GF-D8 (cell line): ENCODE measurements at places on chromosomes 5 and 9.

DNA sequence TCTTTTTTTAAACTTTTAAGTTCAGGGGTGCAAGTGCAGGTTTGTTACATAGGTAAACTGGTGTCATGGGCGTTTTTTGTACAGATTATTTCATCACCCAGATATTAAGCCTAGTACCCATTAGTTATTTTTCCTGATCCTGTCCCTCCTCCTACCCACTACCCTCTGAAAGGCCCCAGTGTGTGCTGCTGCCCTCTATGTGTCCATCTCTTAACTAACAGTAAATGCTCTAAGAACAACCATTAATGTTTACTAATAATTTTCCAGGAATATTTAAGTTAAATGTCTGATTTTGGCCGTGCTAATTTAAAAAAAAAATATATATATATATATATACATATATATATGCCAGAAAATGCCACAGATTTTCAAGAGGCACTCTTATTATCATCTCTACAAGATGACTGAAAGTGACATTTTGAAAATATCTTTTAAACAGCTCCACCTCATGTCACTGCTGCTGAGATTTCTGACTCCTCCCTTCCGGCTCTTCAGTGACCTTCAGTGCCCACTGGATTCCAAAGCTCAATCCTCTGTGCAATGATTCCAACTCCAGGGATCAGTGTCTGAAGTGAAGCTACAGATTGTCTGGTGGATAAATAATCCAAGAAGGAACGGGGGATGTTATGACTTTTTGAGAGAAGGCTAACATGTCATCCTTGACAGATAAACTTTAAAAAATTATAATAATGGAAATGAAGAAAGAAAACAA lies 46.7 kb upstream of the HNRNPA0 start:
- no peak for DNase-seq

- DNase-seq: no peak
Measured at GRCh38 chr5:136082390-136083193, 50.1 kb upstream of the SMAD5 start.

- DNase-seq: no peak
Measured at GRCh38 chr5:456351-457194, 13.6 kb downstream of the EXOC3 start.

DNA sequence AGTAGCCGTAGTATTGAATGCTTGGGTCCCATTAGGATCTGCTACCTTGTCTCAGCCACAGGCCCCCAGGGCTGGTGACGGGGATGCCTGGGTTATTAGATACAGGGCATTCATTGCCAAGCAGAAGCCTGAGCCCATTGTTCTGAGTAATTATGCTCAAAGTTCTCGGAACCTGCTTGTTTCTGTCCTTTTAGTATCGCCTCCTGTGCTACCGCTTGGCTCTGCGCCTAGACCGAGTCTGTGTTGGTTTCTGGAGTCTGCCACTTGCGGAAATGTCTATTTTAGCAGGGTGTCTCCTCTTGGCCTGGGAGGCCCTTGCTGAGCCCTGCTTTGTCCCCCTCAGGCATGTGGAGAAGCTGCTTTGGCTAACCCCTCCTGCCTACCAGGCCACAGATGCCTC lies 506.1 kb downstream of the BNC2 start:
- no peak for DNase-seq

DNA sequence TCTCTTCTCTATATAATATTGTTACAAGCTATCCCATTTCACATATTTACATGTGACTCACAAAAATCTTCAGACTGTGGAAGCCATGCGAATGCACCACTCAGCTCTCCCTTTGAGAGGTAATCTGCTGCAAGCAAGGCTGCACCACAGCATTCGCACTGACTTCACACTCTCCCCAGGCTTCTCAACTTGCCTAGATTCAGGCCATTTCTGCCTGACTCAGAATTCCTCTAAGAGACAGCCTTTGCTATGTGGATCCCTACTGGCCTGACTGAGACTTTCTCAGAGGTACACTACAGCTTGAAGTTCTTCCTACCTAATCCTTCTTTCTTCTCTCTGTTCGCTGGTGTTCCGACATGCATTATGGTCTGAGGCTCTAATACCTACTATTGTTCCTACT lies 21.1 kb upstream of the DMRTA1 start:
- no peak for DNase-seq

DNA sequence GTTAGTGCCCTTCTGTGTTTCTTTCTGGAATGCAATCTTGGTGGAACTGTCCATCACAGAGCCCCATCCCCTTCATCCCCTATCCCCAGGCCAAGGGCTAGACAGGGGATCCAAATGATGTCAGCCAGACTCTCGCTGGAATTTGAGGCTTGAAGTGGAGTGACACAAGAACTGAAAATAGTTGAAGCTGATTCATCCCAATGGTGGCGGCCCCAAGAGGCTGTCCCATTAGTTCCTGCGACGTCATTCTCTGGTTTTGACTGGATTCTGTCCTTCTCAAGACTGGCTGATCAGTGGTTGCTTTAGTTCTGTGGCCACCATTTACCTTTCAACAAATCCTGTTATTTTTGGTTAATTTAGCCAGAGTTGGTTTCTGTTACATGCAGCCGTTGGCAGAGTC lies 59.9 kb downstream of the SUB1 start:
- DNase-seq: no peak

DNA sequence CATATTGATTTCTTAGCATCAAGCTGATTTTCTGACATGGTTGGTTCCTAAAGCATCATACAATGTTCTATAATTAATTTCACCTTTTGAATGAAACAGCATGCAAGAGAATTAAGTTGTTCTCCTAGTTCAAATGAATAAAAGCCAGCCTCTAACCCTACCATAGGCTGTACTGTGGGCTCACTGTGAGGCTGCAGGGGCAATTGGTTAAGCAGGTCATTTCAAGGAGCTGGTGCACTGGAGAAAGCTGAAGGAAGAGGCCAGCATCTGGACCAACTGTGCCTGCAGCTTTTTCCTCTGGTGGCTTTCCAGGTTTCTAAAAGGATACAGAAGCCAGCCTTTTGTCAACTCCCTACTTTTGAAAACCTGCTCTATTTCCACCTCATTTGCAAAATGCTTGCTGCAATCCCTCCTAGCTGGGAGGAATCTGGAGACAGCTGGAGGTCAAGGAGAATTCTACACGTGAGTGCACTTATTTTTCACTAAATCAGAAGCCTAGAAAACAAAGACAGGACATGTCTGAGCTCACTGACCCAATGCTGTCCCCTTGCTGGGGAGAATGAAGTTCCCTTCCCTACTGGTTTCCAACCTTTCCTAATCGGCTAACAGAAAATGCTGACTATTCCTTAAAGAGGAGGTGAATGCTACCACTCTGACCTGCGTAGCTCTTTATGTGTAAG lies 158.9 kb downstream of the APBA1 start:
- no peak for DNase-seq

DNA sequence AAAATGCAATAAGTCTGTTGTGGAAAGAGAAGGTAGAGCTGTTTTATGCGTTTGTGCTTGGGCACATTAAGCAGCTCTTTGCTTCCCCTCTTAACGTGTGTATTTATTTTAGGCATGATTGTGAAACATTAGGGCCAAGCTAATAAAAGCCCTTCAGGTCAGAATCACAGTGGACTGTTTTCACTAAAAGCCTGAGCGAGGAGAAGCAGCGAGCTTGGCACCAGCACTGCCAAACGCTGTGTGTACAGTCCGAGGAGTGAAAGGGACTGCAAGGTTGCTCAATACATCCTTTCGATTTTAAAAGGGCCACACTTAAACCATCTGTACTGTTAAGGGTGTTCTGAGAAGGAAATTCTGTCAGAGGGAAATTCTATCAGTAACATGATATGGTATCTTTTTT lies 107.2 kb upstream of the CKMT2 start:
- DNase-seq: no peak

- no peak for DNase-seq
Measured at GRCh38 chr9:117821954-117822353, 117.8 kb downstream of the TLR4 start.

GRCh38 chr5:5182508-5183188 lies 42.5 kb downstream of the ADAMTS16 start:
- no peak for DNase-seq

DNA sequence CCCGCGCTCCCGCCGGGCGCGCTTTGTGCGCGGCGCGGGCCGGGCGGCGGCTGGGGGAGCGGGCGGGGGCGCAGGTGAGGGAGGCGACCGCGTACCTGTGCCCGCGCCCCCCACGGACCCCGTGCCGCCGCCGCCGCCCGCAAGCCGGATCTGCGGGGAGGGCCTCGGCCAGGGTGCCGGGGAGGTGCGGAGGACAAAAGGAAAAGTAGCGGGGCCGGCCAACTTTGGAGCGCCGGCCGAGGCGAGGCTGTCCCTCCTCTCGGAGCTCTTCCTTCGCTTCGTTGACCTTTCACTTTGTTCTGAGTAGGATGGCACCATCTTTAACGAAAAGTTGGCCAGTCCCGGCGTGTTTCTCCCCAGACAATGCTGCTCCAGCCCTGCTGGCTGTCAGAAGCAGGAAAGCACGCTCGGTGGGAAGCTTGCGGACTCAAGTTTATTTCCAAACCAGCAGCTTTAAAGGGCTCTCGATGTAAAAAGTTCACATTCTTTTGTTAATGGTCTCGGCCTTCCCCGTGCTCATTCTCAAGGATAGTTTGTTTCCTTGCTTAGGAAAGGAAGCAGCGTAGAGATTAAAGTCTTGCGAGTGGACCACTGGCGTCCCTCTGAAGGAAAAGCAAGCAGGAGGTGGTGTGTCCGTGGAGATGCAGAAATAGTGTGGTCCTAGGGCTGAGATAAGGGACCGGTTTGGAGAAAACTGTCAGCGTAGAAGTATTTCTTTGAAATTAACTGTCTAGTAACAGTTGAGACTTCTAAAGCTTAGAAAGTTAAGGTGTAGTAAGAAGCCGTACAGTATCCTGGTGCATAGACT lies 639 bp downstream of the EHMT1 start:
- no peak for DNase-seq

- DNase-seq: peak; percentile 84
Measured at GRCh38 chr5:14809369-14810155, 62.0 kb downstream of the ANKH start.

GRCh38 chr5:125337294-125337693 lies 590.9 kb upstream of the ZNF608 start:
- DNase-seq: no peak

DNA sequence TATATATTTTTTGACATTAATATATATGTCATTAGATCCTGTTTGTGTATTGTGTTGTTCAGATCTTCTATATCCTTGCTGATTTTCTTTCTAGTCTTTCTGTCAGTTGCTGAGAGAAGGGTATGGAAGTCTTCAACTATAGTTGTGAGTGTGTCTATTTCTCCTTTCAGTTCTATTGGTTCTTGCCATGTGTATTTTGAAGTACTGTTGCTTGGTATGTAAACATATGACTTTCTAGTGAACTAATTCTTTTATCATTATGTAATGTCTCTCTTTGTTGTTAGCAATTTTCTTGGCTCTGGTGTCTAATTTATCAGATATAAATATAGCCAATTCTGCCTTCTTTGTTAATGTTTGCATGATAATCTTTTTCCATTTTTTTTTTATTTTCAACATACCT lies 84.3 kb upstream of the CAST start:
- DNase-seq: no peak
